Left lung (tissue), 14 donors: ENCODE measurements at places on chromosomes 11 and 22. TPM values are rescaled to one million over a fixed set of nuclear protein-coding genes. Genes with fewer than 3 reads are reported as not detected.

DNA sequence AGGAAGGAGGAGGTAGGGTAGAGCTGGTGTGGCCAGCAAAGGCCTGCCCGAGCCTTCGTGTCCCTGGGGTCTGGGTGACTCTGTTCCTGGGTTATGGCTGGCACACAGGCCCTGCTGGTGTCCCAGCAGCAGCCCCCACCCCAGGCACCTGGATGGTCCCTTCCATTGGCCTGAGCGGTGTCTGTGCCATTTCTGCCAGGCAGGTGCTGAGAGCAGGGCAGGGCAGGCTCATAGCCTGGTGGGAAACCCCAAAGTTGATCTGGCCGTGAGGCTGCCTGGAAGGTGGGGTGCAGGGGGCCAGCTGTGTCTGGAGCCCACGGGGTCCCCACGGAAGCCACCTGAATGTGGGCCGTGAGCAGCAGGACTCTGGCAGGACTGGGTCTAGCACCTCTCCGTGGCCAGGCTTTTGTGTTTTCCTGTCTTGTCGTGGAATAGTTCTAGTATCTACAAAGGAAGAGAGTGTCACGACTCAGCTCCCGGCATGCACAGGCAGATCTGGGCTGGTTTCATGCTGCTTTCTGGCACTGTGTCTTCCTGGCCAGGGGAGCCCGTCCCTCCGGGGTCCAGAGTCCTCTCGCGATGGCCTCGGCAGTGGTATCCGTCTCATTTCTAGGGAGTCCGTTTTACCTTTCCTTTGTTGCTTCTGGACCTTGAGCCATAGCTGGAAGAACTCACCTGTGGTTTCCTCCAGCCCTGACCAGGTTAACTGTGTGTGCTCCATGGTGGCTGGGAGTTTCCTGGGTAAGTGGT is 83.7 kb downstream of the KCNQ1 start:
- DNase-seq: peak; percentile 26

DNA sequence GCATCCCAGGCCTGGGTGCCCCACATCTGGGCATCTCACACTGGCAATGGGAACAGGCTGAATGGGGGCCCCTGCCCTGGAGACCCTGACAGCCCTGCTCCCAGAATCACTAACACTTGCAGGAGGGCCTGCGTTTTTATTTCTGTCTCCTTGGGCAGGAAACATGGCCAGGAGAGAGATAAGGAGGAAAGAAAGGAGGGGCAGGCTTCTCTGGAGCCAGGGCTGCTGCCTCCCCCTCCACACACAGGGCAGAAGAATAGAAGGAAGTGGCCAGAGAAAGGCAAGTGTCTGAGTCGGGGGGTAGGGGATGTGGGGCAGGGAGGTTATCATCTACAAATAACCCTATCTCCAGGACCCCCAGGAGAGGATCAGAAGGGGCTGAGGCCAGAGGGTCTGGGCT is 25.5 kb upstream of the TSPAN18 start:
- no peak for DNase-seq

DNA sequence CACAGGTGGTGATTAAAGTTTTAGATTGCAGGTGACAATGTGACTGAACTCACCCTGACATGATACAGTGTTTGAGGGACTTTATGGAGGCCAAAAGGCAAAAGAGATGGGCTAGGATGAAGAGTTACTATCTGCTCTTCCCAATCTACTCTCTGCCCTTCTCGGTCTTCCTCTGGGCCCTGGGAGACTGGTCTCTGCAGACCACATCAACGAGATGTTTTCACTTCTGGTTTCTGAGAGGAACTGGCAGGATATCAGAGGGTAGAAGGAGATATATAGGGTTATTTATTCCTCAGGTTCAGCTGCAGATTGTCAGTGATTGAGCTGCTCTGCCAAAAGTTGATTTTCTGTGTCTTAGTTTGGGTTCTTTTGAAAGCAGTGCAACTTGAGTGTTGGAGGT is 32.4 kb upstream of the CD44 start:
- DNase-seq: no peak

- no peak for DNase-seq
Observed at GRCh38 chr11:61067782-61068446, 34.4 kb upstream of the CD5 start.

- DNase-seq: no peak
Observed at GRCh38 chr11:30917859-30918478, 331.8 kb upstream of the MPPED2 start.

APOL6 gene
- 9.1 TPM for polyA plus RNA-seq

DNA sequence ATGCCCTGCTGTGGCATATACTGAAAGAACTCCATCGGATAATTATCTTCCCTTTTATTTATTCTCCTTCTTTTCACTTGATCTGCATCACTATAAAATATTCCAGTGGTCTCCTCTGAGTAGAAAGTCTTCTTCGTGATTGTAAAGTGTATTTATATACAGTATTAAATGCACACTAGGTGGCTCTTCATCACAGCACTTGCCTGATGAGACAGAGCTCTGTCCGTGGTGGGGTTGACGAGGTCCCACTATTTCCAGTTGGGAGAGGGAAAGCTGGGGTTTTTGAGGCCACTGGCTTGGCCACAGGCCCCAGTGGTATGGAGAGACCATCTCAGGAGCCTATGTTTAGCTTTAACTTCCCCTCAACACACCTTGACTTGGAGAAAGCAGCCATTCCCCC is 31.6 kb upstream of the ZBTB16 start:
- no peak for DNase-seq

GRCh38 chr11:69221086-69221485 is 65.4 kb downstream of the SMIM38 start:
- DNase-seq: no peak

- no peak for DNase-seq
Observed at GRCh38 chr22:20741634-20742581, 32.0 kb upstream of the SERPIND1 start.

FOXRED1 gene
- polyA plus RNA-seq: 45.4 TPM

GRCh38 chr22:25350551-25350971 is 131.1 kb downstream of the CRYBB2 start:
- no peak for DNase-seq

DNA sequence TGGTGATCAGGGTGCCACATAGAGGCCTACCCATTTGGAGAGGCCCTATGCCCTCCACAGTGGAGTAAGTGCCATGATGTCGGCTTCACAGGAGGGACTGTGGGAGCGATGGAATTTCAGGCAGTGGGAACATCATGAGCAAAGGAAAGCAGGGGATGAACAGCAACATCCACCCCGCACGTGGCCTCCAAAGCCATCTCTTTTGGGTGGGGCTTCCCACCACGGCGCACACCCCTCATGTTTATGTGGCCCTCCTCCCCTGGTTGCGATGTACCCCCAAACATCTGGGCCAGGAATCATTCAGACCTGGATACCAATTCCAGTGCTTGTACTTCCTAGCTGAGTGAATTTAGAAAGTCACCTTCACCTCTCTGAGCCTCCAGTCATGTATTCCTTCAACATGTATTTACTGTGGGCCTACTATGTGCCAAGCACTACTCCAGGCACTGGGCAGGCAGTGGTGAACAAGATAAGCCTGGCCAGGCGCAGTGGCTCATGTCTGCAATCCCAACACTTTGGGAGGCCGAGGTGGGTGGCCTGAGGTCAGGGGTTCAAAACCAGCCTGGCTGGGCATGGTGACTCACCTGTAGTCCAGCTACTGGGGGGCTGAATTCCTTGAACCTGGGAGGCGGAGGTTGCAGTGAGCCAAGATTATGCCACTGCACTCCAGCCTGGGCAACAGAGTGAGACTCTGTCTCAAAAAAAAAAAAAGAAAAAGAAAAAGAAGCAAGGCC is 1.8 kb upstream of the MAFF start:
- DNase-seq: no peak

- no peak for DNase-seq
Observed at GRCh38 chr11:117738246-117738957, 58.6 kb downstream of the DSCAML1 start.

RPS6KA4 gene
- polyA plus RNA-seq: 11.2 TPM

EHF gene
- 14.3 TPM for polyA plus RNA-seq

- DNase-seq: no peak
Observed at GRCh38 chr11:42171046-42171445, 711.6 kb upstream of the LRRC4C start.

- DNase-seq: no peak
Observed at GRCh38 chr11:124899383-124900145, 1.9 kb upstream of the ROBO4 start.

LDHA gene
- polyA plus RNA-seq: 349 TPM

DNA sequence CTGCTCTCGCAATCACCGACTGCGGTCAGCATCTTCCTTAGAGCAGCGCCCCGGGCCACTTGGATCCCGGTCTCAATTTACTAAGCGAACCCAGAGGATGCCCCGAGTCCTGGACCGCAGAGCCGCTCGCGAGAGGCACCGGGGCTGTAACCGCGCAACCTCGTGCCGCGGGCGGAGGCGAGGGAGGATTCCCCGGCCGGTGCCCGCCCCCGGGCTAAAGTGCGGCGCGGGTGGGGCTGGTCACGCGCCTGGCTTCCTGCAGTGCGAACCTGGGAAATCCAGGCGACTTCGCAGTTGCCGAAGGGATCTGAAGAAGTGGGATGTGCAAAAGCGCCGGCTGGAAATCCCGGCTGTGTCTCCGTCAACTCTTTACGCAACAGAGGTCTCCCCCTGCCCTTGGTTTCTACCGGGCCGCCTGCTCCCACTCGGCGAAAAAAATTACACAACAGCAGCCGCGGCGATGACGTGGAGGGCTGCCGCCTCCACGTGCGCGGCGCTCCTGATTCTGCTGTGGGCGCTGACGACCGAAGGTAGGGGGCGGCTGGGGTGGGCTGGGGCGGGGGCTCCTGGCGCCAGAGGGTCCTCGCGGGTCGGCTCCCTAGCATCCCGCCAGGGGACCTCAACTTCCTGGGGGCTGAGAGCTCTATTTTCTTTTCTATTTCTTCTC is at the start of gene NCR3LG1:
NCR3LG1 (plus strand) TSS at position 291 of the 667 bp plus-strand sequence; CDS start at position 461, 170 bp downstream.
- DNase-seq: peak; percentile 20

DNA sequence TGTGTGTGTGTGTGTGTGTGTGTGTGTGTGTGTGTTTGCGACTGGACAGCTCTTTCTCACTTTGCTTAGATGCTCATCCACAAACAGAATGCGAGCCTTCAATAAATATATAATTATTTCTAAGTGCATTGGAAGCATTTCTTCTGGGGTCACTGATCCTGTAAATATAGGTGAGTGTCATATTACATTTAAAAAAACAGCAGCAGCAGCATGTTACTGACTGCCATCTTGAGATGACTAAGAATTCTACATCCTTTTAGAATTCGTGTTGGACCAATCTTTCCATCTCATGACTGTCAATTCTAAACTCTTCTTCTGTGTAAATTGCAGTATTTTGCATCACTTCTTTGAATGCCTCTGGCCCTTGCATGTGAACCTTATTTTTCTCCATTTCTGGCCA is 238.0 kb upstream of the DDI1 start:
- no peak for DNase-seq

NXPE2 gene
- polyA plus RNA-seq: 0.23 TPM

SLC5A12 gene
- polyA plus RNA-seq: 0.08 TPM

GRCh38 chr11:27401280-27401832 is 38.3 kb upstream of the CCDC34 start:
- DNase-seq: no peak

FAT3 gene
- 61.9 TPM for polyA plus RNA-seq

DNA sequence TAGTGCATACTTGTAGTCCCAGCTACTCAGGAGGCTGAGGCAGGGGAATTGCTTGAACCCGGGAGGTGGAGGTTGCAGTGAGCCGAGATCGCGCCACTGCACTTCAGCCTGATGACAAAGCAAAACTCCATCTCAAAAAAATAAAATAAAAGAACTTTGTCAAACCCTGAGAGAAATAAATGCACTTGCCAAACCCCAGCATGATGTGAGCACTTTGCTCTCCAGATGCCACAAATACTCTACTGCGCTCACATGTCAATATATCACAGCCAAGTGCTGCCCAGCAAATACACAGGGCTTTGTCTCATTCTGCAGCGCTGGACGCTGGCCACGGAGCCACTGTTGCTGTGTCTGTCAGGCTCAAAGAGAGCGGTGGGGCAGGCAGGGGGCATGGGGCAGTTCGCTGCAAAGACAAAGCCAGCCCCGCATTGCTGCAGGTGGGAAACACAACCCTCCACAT is 45.1 kb downstream of the AHNAK start:
- no peak for DNase-seq

DNA sequence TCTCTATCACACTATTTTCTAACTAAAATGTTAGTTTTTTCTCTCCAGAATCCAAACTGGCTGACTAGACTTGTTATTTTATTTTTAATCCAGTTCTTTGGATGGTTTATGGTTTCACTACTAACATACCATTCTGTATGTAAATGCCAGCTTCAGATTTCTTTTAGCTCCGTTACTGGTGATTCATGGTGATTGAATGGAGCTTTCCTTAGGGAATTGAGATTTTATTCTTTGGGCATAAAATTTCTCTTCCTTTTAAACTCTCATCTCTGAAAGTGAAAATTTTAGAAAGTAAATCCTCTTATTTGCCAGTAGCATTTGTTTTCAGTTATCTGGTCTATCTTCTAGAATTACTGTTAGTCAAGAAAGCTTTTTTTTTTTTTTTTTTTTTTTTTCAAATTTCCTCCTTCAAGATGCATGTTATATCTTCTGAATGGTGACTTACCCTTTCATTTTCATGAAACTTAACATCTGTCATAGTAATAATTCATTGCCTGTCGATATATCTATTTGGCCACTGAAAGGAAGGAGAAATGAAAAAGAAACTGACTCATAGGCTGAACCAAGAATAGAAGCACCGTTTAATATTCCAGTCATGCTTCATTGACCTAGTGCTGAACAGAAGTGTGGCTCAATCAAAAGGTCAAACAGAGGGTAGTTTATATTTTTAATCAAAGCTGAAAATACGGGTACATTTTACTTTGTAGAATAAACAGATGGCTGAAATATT is 6.4 kb downstream of the ENDOD1 start:
- no peak for DNase-seq

DNA sequence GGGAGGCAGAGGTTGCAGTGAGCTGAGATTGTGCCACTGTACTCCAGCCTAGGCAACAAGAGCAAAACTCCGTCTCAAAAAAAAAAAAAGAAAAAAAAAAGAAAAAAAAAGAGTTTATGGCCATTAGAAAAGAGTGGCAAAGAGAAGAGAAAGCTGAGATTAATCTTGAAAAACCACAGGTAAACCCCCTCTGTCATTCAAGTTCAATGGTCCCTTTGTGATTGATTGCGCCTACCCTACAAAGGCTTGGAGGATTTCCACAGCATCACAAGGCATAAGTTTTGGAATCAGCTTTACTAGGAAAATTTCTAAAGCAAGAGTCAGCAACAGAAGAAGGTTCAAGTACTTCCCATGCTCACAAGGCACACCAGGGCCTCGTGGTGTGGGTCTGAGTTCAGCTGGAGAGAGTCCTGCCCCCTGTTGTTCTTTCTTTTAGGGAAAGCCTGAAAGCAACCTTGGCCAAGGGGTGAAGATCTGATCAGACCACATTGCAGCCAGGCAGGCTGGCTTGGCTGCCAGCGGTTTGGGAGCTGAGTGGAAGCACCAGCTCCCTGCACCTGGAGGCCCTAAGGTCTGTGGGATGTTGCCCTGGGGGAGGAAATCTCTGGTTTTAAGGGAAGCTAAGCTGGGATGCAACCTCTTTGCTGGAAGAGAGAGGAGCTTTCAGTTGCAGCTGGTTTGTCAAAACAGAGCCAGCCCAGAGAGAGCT is 41.8 kb downstream of the SLN start:
- no peak for DNase-seq

LIF gene
- polyA plus RNA-seq: 1.4 TPM

- DNase-seq: no peak
Observed at GRCh38 chr22:46451741-46452140, 85.7 kb downstream of the CELSR1 start.

OR5B21 gene
- not detected for polyA plus RNA-seq

GRCh38 chr22:43313244-43313889 is 29.8 kb downstream of the SCUBE1 start:
- DNase-seq: no peak

- peak; percentile 88 for DNase-seq
Observed at GRCh38 chr22:50157709-50158375, 12.7 kb upstream of the PANX2 start.

GRCh38 chr11:75797792-75798191 is 17.2 kb upstream of the UVRAG start:
- no peak for DNase-seq

- DNase-seq: no peak
Observed at GRCh38 chr22:41362615-41363014, 19.1 kb upstream of the TEF start.
